RKO (cell line): ENCODE measurements at places on chromosomes 12 and 14.
A peak's percentile ranks its signal among the peaks of the same experiment; 100 is the strongest.

DNA sequence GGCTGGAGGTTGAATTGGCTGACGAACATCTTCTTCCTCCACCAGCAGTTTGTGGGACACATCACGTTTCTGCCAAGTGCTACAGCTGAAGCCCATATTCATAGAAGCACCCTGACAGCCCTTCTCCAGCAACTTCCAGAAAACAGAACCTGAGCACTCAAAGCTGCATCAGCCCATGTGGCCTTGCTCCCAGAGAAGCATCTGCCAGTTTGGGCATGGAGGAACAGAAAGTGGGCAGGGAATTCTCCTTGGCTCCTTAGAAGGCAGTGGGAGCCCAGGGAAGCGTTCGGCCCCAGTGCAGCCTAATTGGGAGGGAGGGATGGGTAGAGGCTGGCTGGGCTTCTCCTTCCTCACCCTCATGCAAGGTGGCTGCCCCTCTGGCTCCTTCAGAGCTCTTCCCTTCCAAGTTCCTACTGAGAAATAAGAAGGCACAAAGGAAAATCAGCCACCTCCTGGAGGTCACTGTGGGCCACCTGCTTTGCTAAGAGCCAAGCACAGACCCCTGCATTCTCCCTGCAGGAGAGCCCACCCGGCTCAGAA is 4.1 kb upstream of the NGB start:
- no peak for DNase-seq

DNA sequence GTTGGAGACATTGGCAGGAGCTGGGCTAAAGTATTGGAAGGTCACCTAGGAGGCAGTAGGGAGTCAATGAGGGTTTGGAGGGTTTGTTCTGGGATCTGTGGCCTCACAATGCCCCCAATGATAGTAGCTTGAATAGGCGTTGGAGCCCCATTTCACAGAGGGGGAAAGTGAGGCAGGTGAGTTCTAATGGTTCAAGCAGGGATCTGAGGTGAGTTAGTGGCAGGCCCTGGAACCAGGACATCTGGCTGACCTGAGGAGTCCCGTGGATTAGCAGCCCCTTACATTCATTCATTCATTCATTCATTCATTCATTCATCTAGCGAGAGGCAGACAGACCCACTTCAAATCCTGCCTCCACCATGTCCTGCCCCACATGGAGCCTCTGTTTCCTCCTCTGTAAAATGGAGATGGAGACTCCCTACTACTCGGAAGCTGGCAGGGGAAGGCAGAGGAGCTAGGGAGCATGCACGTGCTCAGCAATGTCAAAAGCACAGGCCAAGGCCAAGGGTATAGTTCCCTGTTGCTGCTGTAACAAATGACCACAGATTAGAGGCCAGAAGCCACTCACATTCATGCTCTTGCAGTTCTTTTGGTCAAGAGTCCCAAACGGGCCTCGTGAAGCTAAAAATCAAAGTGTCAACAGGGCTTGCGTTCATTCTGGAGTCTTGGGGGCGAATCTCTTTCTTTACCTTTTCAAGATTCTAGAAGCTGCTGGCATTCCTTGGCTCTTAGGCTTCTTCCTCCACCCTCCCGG is 2.2 kb upstream of the TMEM119 start:
- no peak for DNase-seq

GRCh38 chr12:3065300-3065699 is 11.9 kb upstream of the TSPAN9 start:
- no peak for DNase-seq

DNA sequence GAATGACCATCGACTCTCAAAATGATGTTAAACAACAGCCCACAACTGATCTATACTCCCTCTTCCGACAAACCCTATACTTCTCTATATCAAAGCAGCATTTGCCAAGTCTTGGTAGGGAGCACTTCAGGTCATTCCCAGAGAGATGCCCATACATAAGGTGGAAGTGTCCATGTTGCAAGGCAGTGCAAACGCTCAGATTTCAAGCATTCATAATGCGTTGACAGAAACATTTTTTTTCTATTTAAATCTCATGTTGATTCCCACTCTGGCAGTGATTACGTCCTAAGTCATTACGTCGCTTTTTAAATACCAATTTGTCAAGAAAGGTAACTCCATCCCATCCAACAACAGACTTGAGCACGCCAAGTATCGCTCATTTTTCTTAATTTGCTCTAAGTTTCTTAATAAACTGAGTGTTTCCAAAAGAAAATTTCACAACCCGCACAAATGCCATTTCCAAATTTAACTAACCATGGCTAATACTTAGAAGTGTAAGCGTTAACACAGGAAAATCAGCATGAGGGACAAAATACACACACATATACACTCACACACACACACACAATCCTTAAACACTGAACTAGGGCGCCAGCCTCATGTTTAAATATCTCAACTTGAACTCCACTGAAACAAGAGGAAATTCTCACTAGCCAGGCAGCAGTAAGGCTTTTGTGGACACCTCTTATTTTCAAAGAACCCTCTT is 1.1 kb downstream of the GXYLT1 start:
- DNase-seq, result peak; percentile 55

DNA sequence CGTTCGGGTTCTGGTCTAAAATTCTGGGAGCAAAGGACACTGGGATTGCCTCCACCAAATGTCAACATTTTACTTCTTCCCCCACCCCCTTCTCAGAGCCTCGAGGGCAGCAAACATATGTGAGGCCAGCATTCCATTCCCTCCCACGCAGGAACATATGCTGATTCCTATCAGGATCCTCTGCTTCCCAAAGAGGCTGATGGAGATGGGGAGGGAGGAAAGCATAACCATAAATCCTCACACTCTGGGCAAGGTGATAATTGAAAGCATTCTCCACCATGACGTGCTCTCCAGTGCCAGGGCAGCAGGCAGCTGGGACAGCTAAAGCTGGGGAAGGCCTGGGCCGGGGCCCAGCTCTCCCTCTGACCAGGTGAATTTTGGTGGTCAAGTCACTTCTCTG is 395.0 kb downstream of the ZFP36L1 start:
- no peak for DNase-seq

GRCh38 chr14:88841741-88842140 is 17.3 kb downstream of the TTC8 start:
- no peak for DNase-seq

- no peak for DNase-seq
These were observed 89.7 kb upstream of the BCL11B start for GRCh38 chr14:99361596-99362215.

GRCh38 chr14:67584978-67585377 is 15.1 kb downstream of the PIGH start:
- DNase-seq, result no peak

DNA sequence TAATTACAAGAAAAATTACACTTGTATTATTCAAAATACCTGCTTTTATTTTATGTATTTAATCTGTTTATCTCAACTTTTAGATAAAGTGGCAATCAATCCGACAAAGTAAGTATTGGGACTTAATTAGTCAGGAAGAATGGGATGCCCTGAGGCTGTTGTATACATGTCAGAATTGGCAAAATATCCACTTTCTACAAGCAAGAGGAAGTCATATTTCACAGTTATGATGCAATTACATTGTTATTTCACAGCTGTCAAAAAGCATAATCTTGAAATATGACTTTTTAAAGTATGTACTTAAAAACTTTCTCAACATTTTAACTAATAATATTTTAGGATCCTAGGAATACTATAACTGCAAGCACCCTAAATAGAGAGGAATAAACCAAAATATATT is 357.1 kb upstream of the MGAT4C start:
- DNase-seq, result peak; percentile 3

DNA sequence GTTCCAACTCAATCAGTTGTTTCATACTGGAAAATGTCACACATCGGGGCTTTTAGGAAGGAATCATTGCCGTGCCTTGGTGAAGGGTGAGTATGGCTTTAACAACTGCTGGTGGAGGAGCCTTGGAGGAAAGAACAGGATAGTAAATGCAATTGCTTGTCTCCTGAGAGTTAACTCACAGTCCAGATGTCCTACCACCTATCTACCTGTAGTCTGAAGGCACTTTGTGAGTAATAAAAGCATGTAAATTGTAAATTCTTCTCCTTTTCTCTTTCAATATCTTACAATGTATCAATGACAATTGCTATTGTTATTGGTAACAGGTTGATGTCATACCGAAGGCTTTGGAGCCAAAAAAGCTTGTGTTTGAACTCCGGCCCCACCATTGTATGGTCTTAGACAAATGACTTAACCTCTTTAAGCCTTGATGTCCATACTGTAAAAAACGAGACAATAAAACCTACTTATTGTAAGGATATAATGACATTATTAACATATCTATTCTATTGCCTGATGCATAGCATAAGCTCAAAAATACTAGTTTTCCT is 397.4 kb downstream of the ADAMTS20 start:
- no peak for DNase-seq

GRCh38 chr12:59843260-59843843 is 247.5 kb downstream of the SLC16A7 start:
- no peak for DNase-seq

- no peak for DNase-seq
These were observed 8.2 kb upstream of the BCL11B start for GRCh38 chr14:99280066-99280731.

- DNase-seq, result no peak
These were observed 62.2 kb downstream of the BMP4 start for GRCh38 chr14:53894456-53894855.

GRCh38 chr12:22893878-22894277 is 268.9 kb downstream of the ETNK1 start:
- no peak for DNase-seq

DNA sequence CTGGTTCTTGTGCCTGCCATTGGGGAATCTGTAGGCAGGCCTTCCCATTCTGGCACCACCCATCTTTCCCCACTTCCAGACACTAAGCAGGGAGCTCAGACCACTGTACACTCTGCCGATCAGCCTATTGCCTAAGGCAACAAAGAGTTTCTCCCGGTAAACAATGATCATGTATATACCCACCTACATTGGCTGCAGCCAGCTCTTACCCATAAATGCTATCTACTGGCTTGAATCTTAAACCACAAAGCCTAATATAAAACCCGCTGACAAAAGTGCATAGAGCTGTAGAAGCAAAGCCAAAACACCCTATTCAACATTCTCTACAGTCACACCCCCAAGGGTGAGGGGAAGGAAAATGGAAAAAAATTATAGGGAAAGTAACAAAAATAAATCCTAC is 20.8 kb upstream of the GLIPR1 start:
- DNase-seq, result no peak

DNA sequence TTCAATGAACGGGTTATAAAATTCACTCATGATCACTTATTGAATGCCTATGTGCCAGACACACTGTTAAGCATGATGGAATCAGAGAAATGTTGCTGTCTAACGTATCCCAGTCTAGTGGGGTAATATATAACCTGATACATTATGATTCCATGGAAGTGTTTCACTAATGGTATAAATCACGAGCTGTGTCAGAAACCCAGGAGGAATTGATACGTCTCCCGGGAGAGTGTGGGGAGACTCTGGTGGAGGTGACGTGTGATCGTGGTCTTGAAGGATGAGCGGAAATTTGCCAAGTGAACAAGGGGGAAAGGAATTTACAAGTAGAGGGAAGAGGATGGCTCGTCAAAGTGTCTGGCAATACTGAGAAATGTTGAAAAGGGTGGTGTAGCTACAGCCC is 26.5 kb downstream of the MANSC1 start:
- DNase-seq, result no peak

- no peak for DNase-seq
These were observed 21.3 kb downstream of the MLXIP start for GRCh38 chr12:122099856-122100255.

GRCh38 chr12:93653079-93653478 is 24.1 kb upstream of the CRADD start:
- no peak for DNase-seq

GRCh38 chr14:102187568-102188001 is 47.9 kb downstream of the WDR20 start:
- DNase-seq, result no peak

DNA sequence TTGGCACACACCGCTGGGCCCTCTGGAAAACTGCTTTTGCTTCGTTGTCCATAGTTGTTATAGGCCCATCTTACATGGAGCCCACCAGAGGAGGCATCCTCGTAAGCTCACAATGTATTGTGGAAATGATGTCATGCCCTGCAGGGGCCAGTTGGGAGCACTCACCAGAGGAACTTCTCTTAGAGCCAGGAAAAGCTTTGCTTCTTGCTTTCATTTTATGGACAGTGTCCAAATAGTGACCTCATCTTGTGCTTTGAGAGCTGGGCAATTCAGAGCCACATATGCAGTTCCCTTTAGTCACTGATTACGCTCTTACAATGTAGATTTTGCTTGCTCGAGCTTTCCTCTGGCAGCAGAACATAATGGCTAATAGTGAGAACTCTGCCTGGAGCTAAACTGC is 275.6 kb downstream of the AACS start:
- peak; percentile 83 for DNase-seq

DNA sequence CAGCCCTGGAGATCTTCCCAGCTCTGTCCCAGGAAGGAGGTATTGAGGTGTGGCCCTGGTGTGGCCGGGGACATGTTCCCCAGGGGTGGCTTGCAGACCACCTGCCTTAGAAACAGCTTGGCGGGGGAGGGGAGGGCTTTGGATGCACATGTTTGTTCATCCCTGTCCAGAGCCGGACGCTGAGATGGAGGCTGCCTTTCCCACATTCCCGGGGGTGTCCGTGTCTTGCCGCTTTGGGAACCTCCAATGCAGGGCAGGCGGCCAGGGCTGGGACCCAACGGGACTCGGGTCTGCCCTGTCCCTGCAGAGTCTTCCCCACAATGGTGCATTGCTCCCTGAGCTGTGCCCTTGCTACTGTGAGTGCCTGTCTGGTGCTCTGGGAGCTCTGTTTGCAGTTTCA is 319.5 kb upstream of the SFSWAP start:
- no peak for DNase-seq

- no peak for DNase-seq
These were observed 4.3 kb upstream of the GPR19 start for GRCh38 chr12:12700254-12700653.

GRCh38 chr12:48988030-48988649 is 10.0 kb downstream of the WNT1 start:
- DNase-seq, result peak; percentile 41

DNA sequence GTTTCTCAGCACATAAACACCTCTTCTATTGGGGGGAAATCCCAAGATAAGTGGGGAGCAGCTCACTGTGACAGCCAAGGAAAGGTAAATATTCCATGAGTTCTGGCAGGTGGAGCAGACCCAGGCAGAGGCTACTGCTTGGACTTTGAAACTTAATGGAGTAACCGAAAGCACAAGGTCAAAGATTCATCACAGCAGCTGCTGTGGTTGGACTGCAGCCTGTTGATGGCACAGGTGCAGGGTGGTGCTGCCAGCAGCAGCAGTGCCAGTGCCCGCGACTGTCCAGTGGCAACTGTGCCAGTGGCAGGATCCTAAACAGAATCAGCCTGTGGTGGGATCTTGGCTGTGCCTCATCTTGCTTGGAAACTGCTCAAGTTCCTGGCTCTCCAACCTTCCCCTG is 81.4 kb upstream of the ARID2 start:
- no peak for DNase-seq
